ENCODE measurements at places on chromosomes 1 and 21. TPM values are rescaled to one million over a fixed set of nuclear protein-coding genes. Genes with fewer than 3 reads are reported as not detected.

STK40 gene
- total RNA-seq, result 5.3 TPM

TSPAN1 gene
- total RNA-seq, result not detected

APOBEC4 gene
- total RNA-seq, result not detected

LPAR3 gene
- 2.4 TPM for total RNA-seq

LRIF1 gene
- total RNA-seq, result 17.2 TPM

KCNQ4 gene
- not detected for total RNA-seq

TINAGL1 gene
- total RNA-seq, result not detected

CD160 gene
- not detected for total RNA-seq

DFFB gene
- total RNA-seq, result 4.8 TPM

TSTD1 gene
- total RNA-seq, result 59.9 TPM

TNFRSF9 gene
- not detected for total RNA-seq

GRCh38 chr1:154960446-154961136, 991 bp downstream of the PYGO2 start:
- no peak overlapping the region for H3K27ac ChIP-seq
- DNase-seq, result no peak
- H3K4me3 ChIP-seq, result peak overlapping the region; percentile 86
- H3K27me3 ChIP-seq, result no peaks in the 10 kb centered on the region
- no peaks in the 10 kb centered on the region for H3K36me3 ChIP-seq
- H3K4me1 ChIP-seq, result peaks cover 38% of the 10 kb centered on the region

DNA sequence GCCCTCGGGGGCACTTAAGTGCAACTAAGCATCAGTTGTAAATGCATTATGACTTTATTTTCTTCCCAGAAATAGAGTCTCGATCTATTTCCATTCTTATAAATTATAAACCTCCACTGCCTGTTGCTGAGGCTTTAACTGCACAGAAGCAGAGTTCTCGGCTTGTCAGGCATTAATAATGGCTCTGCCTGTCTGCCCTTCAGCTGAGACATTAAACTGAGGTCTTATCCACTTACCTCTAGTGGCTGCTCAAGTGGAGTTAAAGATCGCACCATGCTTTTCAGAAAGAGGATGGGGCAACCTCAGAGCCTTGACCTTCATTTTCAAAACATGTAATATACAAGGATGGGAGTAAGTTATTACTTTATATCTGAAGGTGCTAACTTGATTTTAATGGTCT, 597.6 kb upstream of the PRMT6 start:
- H3K4me1 ChIP-seq, result no peaks in the 10 kb centered on the region
- H3K4me3 ChIP-seq, result no peak overlapping the region
- no peak overlapping the region for H3K27ac ChIP-seq
- DNase-seq, result no peak
- no peaks in the 10 kb centered on the region for H3K27me3 ChIP-seq

DNA sequence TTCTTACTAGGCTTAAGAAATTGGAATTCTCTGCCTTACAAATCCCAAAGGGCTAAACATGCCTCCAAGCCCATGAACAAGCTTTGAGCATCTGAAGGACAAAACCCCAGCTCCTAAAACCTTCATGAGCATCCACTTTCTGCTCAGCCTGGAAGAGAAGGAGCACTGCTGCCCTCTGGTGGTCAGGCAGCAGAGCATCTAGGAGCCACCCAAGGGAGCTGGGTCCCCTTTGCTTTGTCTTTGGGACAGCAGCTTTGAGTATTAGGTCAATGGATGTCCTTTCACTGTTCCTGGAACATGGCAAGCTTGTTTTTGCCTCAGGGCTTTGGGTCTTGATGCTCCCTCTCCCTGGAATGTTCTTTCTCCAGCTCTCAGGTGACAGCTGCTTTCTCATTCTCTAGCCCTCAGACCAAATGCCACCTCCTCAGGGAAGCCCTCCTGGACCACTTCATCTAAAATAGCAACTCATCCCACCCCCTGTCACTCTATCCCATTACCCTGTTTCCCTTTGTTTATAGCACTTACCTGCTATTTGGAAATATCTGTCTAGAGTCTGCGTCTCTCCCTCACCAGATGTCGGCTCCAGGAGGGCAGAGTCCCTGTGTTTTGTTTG, 25.7 kb downstream of the RAB7B start:
- peaks cover 7% of the 10 kb centered on the region for H3K4me1 ChIP-seq
- no peak overlapping the region for H3K27ac ChIP-seq
- DNase-seq, result peak; percentile 86
- H3K4me3 ChIP-seq, result no peak overlapping the region

- no peaks in the 10 kb centered on the region for H3K27me3 ChIP-seq
- no peak overlapping the region for H3K27ac ChIP-seq
- DNase-seq, result no peak
- H3K36me3 ChIP-seq, result no peaks in the 10 kb centered on the region
- H3K4me1 ChIP-seq, result no peaks in the 10 kb centered on the region
These were observed 65.0 kb upstream of the FAM20B start for GRCh38 chr1:178960482-178961240.

- H3K36me3 ChIP-seq, result no peaks in the 10 kb centered on the region
- DNase-seq, result no peak
- H3K27me3 ChIP-seq, result no peaks in the 10 kb centered on the region
- peaks cover 16% of the 10 kb centered on the region for H3K4me1 ChIP-seq
- no peak overlapping the region for H3K27ac ChIP-seq
These were observed 4.2 kb downstream of the CSTB start for GRCh38 chr21:43771698-43772424.

- DNase-seq, result peak; percentile 77
- H3K4me1 ChIP-seq, result peaks cover 32% of the 10 kb centered on the region
- no peaks in the 10 kb centered on the region for H3K27me3 ChIP-seq
- no peaks in the 10 kb centered on the region for H3K36me3 ChIP-seq
- H3K27ac ChIP-seq, result no peak overlapping the region
- H3K4me3 ChIP-seq, result peak overlapping the region; percentile 30
These were observed 45.1 kb downstream of the BCL9 start for GRCh38 chr1:147586414-147586813.

DNA sequence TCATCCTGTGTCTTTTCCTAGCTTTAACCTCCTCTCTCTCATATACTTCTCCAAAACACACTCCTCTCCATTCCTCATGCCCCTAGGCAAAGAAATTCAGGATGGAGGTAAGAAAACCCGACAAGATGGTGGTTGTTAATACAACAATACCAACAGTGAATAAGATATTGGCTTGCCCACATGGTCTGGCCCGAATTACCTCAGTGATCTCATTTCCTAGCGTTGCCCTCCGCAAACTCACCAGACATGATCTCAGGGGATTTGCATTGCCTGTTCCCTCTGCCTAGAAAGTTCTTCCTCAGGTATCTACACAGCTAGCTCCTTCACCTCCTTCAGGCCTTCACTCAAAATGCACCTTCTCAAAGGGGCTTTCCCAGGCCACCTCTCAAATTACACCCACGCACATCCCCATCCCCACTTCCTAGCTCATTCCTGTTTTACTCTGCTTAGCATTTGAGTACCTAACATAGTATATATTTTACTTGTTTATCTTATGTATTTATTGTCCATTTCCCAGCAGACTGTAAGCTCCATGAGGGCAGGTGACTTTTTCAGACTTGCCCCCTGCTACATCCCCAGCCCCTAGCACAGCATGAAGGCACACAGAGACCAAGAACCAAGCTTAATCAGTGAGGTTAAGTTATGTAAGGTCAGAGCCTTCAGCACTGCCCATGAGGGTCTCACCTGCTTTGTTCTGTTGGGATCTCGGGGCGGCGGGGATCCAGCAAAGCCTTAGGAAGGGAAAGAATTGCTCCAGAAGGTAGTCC, 10.2 kb upstream of the UBR4 start:
- H3K4me1 ChIP-seq, result no peaks in the 10 kb centered on the region
- DNase-seq, result no peak
- peaks cover 10% of the 10 kb centered on the region for H3K36me3 ChIP-seq

DNA sequence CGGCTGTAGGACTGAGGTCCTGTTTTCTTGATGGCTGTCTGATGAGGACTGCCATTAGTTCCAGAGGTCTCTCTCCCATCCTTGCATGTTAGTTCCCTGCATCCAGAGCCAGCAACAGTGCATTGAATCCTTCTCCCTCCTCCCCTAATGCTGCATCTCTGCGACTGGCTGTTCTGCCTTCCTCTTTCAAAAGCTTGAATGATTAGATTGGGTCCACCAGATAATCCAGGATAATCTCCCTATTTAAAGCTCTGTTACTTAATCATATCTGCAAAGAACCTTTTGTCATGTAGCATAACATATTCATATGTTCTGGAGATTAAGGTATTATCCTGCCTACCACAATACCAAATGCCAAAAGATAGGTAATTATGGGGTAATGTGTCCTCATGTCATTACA, 377.5 kb downstream of the GPATCH2 start:
- no peaks in the 10 kb centered on the region for H3K27me3 ChIP-seq
- H3K36me3 ChIP-seq, result no peaks in the 10 kb centered on the region
- DNase-seq, result no peak
- no peaks in the 10 kb centered on the region for H3K4me1 ChIP-seq

- H3K4me1 ChIP-seq, result no peaks in the 10 kb centered on the region
- no peak overlapping the region for H3K4me3 ChIP-seq
- no peak overlapping the region for H3K27ac ChIP-seq
- H3K36me3 ChIP-seq, result no peaks in the 10 kb centered on the region
- no peak for DNase-seq
These were observed 65.2 kb downstream of the ATP5PO start for GRCh38 chr21:33850401-33850800.

DNA sequence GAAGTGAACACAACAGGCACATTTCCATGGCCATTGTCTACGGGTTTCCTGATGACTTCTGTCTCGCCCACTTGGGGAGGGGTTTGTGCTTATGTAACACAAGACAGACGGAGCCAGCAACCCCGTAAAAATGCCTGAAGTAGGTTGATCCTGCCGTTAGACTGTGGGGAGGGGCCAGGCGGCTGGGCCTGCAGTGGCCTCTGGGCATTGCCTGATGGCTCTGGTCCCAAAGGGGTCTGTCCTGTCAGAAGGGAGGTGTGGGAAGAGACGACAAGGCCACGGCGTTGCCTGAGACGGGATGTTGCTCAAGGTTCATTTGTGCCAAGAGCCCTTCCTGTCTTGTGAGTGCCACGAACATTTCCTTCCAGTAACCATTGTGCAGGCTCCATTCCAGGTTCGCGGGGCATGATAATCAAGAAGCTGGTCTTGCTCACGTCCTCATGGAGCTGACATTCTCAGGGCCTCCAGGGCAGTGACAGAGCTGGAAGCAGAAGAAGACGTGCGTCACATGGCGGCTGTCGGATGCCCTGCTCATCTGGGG, 44.7 kb downstream of the ABCG1 start:
- no peaks in the 10 kb centered on the region for H3K36me3 ChIP-seq
- peak; percentile 21 for DNase-seq
- H3K27ac ChIP-seq, result no peak overlapping the region

DNA sequence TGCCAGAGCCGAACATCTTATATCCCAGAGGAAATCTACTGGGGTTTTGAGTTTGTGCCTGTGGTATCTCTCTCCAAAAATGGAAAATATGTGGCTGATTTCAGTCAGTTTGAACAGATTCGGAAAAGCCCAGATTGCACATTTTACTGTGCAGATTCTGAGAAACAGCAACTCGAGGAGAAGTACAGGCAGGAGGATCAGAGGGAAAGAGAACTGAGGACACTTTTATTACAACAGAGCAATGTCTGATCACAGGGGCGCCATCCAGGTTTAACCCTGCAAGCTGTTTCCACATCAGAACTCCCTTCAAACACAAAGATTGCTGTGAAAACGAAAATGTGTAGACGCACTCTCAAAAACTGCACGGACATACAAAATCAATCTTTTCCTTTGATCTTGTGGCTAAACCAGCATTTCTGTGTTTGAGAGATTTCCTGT, 43.4 kb downstream of the KCNJ15 start:
- no peak overlapping the region for H3K4me3 ChIP-seq
- peaks cover 6% of the 10 kb centered on the region for H3K4me1 ChIP-seq
- no peak for DNase-seq
- H3K36me3 ChIP-seq, result no peaks in the 10 kb centered on the region
- H3K27ac ChIP-seq, result no peak overlapping the region

GRCh38 chr1:20998826-20999225, 177.9 kb downstream of the EIF4G3 start:
- no peak overlapping the region for H3K4me3 ChIP-seq
- H3K36me3 ChIP-seq, result no peaks in the 10 kb centered on the region
- no peak overlapping the region for H3K27ac ChIP-seq
- DNase-seq, result no peak
- no peaks in the 10 kb centered on the region for H3K27me3 ChIP-seq
- H3K4me1 ChIP-seq, result peaks cover 36% of the 10 kb centered on the region

DNA sequence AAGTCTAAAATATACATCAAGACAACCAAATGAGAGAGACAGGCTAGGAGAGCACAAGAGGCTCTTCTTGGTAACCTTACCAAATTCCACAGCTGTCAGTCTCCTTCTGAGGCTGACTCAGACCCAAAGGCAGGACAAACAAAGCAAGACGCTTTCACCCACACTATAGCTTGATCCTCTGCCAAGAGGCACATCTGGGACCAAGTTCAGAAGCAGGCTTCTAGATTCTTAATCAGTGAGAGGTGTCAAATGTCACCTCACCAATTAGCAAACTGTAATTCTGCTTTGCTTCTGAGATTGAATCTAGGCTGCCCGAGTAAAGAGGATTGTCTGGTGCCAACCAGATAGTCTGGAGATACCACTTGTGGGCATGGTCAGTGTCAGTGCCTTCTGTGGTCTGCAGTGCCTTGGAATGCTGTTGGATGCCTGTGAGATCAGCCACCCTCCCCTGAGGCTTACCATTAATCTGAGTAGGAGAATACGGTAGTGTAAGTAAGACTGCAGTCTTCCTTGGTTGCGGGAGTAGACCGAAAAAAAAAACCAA, 151.0 kb downstream of the FMN2 start:
- no peak for DNase-seq
- no peak overlapping the region for H3K4me3 ChIP-seq
- H3K27ac ChIP-seq, result no peak overlapping the region
- no peaks in the 10 kb centered on the region for H3K4me1 ChIP-seq
- no peaks in the 10 kb centered on the region for H3K27me3 ChIP-seq

DNA sequence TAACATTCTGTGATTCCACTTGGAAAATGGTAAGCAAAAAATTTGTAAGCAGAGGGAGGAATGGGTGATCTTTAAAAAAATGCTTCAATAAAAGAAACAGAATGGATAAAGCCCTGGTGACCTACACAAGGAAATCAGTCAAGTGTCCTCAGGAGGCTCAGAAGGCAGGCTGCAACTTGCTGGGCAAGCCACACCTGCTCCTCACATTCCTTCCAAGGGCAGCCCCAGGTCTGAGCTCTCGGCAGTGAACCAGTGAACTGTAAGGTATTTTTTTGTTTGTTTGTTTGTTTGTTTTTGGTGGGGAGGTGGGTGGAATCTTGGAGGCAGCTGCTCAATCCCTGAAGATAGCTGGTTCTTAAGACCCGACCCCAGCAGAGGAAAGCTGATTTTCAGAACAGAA, 4.4 kb downstream of the TACSTD2 start:
- no peaks in the 10 kb centered on the region for H3K36me3 ChIP-seq
- H3K27me3 ChIP-seq, result peaks cover 33% of the 10 kb centered on the region
- H3K4me3 ChIP-seq, result no peak overlapping the region

All from neural progenitor cell (in vitro differentiated cells).